Stimulated activated CD4-positive, alpha-beta T cell treated with anti-CD3 and anti-CD28 coated beads, Interleukin-4, amount 100 ng/mL, for 1 hour (primary cell): ENCODE measurements at places on chromosomes 6 and 20.

GRCh38 chr20:59752101-59752586, 147.8 kb downstream of the PHACTR3 start:
- no peak for DNase-seq

GRCh38 chr20:19903168-19903811, 113.9 kb upstream of the NAA20 start:
- DNase-seq = no peak

DNA sequence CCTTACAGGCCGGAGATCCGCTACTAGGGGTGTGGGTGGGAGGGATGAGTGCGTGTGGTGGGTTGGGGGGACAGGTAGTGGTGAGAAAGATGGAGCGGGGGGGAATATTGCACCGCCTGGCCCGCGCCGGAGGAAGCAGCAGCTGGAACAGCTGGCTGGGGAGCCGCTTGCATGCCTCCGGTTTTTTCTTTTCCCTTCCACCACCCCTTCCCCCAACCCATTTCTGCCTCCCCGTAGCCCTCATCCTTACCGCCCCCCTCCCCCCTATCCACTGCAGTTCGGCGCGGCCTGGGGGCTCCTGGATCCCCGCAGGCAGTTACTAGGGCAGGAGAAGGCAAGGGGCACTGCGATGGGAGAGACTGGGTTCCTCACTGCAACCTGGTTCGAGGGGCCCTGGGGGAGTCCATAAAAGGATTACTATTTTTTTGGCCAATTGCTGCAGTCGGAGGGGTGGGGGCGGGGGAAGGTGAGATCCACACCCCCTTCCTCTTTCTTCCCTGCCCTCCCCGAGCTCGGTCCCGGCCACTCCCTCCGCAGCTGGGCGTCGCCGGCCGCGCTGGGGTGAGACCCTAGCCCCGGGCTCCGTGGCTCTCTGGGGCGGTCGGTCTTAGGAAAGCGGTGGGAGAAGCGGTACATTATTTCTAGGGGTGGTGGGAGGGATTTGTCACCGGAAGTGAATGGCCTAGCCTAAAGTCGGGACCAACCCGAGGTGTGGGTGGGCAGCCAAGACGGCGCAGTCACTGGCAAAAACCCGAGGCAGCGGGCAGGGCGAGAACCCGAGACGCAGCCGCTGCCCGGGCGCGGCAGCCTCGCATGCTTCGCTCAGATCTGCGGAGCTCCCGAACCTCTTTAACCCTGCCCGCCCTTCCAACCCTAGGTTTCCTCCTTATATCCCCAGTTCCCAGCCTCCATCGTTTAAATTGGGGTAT, 824 bp upstream of the TBCC start:
- peak; percentile 77 for DNase-seq

DNA sequence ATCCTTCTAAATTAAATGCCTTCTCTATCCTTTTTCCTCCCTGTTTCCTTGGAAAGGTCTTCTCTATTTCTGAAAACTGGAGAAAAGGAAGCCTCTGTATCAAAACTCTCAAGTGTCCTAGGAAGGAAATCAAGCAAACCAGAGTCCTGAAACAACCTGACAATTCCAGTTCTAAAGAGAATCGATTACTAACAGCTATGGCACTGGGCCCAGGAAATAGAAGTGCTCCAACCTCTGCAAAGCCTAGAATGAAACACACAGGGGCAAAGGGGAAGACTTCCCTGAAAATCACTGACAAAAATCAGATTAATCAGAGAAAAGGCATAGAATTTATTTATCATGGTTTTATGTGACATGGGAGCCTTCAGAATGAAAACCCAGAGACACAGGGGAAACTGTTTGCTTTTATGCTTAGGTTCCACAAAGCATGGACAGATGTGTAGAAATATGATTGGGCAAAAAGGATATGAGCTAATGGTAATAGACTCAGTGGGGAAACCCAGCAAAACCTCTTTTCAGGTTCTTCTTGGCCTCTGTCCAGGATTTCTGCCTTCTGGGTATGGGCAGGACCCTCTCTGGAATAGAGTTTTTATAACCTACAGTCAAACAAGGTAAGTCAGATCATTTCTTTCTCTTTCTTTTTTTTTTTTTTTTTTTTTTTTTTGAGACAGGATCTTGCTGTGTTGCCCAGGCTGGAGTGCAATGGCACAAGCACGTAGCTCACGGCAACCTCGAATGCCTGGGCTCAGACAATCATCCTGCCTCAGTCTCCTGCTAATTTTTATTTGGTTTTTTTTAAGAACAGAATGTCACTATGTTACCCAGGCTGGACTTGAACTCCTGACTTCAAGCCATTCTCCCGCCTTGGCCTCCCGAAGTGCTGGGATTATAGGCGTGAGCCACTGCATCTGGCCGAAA, 91.7 kb downstream of the CD24 start:
- DNase-seq = no peak

GRCh38 chr6:3961581-3962215, 112.5 kb downstream of the FAM50B start:
- no peak for DNase-seq

DNA sequence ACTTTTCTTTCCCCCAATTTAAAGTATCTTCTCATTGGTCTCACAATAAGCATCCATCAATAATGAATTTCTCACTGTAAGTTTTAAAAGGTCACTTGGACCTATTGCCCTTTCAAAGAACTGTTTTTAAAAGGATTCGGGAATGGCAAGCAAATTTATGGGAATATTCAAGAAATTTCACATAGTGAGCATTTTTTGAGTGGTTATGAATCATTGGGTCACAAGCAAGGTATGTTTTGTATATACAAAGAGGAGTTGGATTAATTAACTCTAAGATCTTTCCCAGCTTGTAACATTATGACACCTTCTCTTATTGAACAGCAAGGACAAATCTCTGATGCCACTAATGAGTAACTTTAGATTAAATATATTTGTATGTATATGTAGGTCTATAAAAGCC, 165.0 kb downstream of the MOXD1 start:
- no peak for DNase-seq

- DNase-seq = peak; percentile 50
Observed at GRCh38 chr20:37564388-37565133, 36.9 kb upstream of the BLCAP start.

- DNase-seq = no peak
Observed at GRCh38 chr6:42740725-42741124, 5.2 kb downstream of the TBCC start.

- DNase-seq = no peak
Observed at GRCh38 chr6:122449069-122449468, 22.5 kb downstream of the SERINC1 start.

DNA sequence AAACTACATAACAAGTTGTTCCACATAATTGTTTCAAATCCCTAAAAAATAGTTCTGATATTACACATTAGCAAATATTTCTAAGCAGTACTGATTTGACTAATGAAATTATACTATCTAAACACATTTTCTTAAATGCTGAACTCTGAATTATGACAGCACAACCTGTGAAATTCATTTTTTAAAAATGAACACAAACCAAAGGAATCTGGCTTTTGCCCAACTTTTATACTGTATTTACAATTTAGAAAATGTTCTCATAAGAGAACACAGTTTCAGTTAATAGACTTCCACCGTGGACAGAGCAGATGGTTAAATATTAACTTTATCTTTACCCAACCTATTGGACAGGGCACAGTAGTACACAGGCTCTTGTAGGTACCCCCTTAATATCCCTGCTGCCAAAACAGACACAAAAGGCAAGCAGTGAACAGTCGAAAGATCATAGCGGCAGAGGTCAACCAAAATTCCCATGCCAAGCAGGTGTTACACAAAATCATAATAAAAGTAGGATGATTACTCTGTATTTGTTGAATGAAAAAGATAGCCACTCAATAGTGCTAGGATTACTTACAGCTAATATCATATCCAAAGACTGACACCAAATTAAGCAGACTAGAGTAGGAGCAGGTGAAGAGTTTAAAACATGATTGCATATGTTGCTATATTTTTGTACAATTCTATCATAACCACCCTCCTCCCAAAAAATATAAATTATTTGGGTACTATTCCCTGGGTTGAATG, 122.5 kb downstream of the RNGTT start:
- DNase-seq = no peak

GRCh38 chr20:49808753-49809152, 3.9 kb upstream of the SLC9A8 start:
- no peak for DNase-seq

GRCh38 chr6:48567016-48567415, 456.0 kb upstream of the PTCHD4 start:
- DNase-seq = no peak

- DNase-seq = no peak
Observed at GRCh38 chr6:143150281-143150680, 89.6 kb downstream of the AIG1 start.

DNA sequence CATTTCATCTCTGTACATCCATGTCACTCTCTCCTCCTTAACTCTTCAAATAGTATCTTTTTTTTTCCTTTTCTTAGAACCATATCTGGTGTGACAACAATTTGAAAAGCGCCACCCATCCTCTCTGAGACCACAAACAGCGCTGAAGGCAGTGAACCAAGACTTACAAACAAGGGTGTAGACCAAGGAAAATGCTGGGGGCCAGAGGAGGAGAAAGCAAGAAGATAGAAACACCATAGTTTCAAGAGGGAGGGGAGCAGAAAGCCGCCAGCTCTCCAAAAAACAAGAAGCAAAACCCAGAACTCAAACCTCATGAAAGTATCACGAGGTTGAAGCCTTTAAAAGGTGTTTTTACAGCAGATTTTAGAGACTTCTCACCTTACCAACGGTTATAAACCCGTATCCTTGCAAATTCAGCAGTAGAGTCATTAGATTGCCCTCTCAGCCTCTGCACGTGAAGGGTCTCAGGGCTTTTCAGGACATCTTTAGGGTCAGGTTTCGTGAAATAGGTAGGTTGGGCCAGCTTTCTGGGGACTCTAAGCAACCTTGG, 13.3 kb upstream of the RIPOR2 start:
- no peak for DNase-seq

DNA sequence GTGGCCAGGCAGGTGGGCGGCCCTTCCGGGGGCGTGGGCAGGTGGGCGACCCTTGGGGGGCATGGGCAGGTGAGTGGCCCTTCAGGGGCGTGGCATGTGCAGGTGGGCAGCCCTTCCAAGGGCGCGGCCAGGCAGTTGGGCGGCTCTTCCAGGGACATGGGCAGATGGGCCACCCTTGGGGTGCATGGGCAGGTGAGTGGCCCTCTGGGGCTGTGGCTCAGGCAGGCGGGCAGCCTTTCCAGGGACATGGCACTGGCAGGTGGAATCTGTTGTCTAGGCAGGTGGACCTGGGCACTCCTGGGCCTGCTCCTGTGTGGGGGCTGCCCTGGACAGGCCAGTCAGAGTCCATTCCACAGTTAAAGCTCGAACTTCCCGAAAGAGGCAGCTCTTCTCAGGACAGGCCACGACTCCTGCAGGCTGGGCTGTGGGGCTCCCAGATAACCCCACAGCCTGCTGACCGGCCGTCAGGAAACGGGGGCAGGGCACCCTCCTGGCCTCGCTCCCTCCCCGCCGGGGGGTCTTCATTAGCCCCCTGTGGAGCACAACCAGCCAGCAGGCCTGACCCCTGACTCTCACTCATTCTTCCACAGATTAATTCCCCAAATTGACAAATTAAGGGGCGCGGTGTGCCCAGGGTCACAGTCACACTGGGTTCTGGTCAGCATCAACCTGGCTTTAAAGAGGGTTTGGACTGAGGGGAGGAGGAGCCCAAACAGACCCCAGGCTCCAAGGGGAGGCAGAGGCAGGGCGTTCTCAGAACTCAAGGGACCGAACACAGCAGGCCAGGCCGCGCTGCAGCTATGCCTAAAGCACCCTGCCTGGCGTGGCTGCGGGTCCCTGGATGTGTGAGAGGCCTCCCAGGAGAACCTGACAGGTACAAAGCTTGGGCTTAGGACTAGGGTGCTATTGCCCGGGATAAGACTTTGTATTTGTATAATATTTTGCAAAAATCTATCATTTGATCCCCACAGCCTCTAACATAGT, 130.0 kb downstream of the DLL1 start:
- DNase-seq = no peak

DNA sequence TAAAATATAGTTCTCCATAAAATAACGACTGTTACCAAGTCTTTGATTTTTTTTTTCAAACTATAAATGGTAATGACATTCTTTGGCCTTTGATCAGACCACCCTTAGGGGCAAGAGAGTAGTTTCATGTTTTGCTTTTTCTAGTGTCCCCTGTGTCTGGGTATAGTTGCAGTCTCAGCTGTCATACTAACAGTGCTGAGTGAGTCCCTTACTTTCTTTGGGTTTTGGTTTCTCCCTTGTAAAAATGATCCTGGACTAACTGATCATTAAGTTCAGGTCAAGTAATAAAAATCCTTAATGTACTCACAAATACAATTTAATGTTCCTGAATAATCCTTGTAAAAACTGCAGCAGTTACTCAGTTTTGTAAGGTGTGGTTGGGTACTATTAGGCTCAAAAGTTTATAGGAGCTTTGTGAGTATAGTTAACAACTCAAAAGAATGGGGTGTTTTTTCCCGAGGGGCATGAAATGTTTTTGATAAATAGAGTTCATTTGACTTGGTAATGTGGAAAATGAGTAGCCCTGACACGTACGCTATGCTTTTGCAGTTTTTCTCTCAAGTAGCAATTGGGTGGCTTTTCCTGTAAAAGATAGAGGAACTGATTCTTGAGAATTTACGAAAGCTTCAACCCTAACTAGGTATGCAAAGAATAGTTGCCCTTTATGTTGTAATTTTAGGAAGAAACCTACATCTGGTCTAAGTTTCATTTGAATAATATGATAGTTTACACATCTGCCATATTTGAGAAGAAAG, 6.2 kb downstream of the PTPN1 start:
- no peak for DNase-seq

GRCh38 chr20:59246691-59247400, 53.6 kb upstream of the EDN3 start:
- DNase-seq = no peak

- DNase-seq = no peak
Observed at GRCh38 chr6:153425536-153425935, 294.5 kb upstream of the RGS17 start.

DNA sequence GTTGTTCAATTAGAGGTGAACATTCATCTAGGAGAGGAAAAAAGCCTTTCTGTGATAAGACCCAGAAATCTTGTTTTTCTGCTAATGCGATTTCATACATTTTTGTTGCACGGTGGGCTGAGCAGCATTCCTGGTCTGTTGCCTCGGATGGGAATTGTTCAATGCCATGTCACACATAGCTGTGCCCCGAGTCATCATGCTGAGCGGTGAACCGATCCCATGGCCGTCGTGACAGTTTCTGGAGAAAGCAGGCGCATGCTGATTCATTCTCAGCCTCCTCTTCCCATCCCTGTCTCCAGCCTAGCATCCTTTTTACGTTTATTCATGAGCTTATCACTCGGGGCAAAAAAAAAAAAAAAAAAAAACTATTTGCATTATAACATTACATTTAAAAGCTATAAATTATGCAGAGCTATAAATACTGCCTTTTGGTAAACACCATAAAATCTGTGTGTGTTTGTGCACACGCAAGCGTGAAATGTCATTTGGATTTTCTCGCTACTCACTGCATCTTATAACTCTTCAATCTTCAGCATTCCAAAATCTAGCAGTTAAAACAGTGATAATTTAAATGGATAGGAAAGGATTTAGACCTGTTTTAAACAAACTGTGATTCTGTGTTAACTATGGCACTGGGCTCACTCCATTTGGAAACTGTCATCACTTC, 58.9 kb upstream of the IFNGR1 start:
- DNase-seq = no peak

GRCh38 chr6:11367638-11368199, 135.3 kb upstream of the NEDD9 start:
- DNase-seq = no peak

- DNase-seq = no peak
Observed at GRCh38 chr6:142306736-142307135, 4.9 kb downstream of the ADGRG6 start.

GRCh38 chr6:9095137-9095536, 659.8 kb upstream of the SLC35B3 start:
- no peak for DNase-seq
